Kidney glomerular epithelial cell (primary cell): ENCODE measurements at places on chromosomes 13 and 19.
A peak's percentile ranks its signal among the peaks of the same experiment; 100 is the strongest.

- no peak for DNase-seq
These were observed 1774.6 kb upstream of the PCDH20 start for GRCh38 chr13:63190219-63190618.

DNA sequence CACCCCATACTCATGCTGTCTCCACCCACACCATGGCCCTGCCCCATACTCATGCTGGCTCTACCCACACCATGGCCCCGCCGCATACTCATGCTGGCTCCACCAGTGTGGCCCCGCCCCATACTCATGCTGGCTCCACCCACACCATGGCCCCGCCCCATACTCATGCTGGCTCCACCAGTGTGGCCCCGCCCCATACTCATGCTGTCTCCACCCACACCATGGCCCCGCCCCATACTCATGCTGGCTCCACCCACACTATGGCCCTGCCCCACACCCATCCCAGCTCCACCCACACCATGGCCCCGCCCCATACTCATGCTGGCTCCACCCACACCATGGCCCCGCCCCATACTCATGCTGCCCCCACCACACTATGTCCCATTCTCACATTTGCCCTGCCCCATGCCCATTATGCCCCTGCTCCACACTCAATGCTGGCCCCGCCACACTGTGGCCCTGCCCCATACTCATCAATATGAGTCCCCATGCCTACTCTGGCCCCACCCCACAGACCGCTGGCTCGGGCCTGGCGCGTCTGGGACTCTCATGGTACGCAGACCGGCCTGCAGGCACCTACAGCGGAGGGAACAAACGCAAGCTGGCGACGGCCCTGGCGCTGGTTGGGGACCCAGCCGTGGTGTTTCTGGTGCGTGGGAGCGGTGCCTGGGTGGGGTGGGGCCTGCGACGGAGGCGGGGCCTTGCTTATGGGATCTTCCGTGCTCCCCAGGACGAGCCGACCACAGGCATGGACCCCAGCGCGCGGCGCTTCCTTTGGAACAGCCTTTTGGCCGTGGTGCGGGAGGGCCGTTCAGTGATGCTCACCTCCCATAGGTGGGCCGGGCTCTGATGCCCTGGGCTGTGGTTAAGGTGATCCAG, 3.7 kb upstream of the ARHGAP45 start:
- no peak for DNase-seq

DNA sequence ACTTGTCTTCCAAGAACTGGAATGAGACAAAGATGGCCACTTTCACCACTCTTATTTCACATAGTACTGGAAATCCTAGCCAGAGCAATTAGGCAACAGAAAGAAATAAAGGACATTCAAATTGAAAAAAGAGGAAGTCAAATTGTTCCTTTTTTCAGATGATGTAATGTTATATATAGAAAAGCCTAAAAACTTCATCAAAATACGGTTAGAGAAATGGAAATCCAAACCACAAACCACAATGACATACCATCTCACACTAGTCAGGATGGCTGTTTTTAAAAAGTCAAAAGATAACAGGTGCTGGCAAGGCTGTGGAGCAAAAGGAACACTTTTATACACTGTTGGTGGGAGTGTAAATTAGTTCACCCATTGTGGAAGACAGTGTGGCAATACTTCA, 113.3 kb upstream of the SPRY2 start:
- DNase-seq, result no peak

DNA sequence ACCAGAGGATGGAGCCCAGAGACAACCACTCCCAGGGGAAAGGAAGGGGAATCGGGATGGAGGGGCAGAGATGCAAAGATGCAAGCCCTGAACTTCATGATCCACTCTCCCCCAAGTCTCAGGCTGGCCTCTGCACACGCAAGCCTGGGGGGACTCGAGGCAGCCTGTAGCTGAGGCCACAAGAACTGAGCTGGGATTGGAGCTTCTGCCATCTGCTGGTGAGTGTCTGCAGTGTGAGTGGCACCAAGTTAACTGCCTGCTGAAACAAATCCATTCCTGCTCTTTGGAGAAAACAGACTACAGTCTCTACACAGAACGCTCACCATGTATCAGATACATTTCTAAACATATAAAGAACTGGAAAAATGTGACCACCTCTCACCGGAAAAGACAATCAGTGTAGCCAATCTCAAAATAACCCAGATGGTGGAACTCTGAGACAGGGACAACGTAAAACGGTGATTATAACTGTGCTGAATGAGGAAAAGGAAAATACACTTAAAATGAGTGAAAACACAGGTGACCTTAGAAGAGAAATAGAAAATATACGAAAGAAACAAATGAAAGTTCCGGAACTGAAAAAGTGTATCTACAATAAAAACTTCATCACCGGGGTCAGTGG, 62.1 kb downstream of the KLF2 start:
- no peak for DNase-seq

DNA sequence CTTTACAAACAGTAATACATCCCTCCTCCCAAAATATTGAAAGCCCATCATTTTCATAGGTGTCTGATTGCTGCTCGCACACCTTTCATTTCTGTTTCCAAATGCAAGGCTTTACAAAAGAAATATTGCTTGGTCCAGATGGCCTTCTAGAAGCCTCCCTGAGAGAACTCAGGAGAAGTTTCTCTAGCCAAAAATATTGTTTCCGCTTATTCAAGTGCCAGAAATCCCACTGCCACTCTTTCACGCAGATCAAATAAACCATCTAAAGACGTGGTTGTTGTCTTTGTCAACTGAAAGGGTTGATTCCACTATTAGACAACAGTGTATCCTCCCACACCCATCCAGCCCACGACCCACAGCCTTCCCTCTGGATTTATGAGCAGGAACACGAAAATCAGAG, 96.2 kb downstream of the ZIC5 start:
- no peak for DNase-seq

DNA sequence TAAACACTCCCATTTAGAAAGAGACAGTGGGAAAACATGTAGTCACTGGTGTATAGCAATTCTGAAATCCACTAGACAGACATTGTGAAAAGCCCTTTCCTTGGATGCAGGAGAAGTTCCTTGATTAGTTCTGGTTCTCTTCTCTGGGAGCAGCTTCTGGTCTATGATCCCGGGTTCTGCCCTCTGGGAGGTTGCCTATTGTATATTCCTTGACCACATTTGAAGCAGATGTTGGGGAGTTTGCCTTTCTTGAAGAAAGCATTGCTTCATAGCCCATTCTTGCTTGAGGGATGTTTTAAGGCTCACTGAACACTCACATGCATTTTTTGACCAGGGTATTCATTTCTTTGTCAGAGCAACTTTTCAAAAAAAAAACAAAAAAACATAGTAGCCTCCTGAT, 211.9 kb downstream of the NDFIP2 start:
- DNase-seq, result peak; percentile 85

GRCh38 chr19:33390101-33390907, 16.8 kb downstream of the CEBPG start:
- DNase-seq, result no peak

GRCh38 chr13:52850396-52851136, 2.1 kb upstream of the PCDH8 start:
- peak; percentile 28 for DNase-seq

DNA sequence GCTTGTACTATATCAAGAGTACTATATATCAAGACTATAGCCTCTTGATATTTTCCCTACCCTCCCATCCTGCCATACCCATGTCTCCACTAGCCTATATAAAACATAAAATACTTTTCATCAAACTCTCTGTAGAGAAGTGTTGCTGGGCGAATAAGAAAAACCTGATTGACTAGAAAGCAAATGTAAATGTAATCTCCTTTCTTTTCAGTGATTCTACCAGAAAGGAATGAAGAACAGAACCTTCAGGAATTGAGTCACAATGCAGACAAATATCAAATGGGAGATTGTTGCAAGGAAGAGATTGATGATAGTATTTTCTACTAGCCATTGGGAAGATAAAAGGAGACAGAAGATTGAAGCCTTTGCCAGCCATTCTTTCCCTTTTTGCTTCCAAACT, 89.2 kb downstream of the KCNRG start:
- DNase-seq, result peak; percentile 8

GRCh38 chr13:113792886-113793717, 34.1 kb downstream of the TMEM255B start:
- DNase-seq, result no peak

GRCh38 chr19:32831611-32832010, 38.0 kb downstream of the SLC7A9 start:
- no peak for DNase-seq

GRCh38 chr19:52689843-52690368, 44.9 kb downstream of the ZNF611 start:
- DNase-seq, result no peak

DNA sequence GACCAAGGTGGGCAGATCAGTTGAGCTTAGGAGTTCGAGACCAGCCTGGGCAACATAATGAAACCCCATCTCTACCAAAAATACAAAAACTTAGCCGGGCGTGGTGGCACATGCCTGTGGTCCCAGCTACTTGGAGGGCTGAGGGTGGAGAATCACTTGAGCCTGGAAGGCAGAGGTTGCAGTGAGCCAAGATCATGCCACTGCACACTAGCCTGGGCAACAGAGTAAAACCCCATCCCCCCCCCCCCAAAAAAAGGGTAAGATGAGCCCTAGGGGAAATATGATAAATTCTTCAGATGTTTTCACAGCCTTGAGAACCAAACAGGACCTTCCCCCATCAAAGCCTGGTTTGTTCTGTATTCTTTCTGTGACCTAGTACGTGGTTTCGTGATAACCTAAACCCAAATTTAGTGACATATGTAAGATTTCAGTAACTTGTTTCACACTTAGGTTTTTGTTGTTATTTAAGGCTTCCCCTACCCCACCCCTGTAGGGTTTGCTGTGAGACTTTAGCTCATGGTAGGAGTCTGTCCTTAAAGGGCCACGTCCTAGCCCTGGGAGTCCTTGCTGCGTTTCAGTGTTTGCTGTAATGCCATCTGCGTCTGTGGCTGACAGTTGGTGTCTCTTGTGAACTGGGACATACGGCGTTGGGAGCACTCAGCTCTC, 49.6 kb downstream of the MYO9B start:
- no peak for DNase-seq

GRCh38 chr13:34376483-34376882, 558.5 kb downstream of the RFC3 start:
- DNase-seq, result no peak

GRCh38 chr19:20611866-20612265, 46.3 kb upstream of the ZNF737 start:
- DNase-seq, result no peak

GRCh38 chr13:46057256-46058015, 4.9 kb upstream of the ZC3H13 start:
- DNase-seq, result no peak

GRCh38 chr19:14502334-14503092, 6.6 kb upstream of the GIPC1 start:
- no peak for DNase-seq

- DNase-seq, result peak; percentile 59
These were observed 64.2 kb downstream of the CRYL1 start for GRCh38 chr13:20461481-20461859.

GRCh38 chr13:92379371-92379770, 847.2 kb upstream of the GPC6 start:
- no peak for DNase-seq

DNA sequence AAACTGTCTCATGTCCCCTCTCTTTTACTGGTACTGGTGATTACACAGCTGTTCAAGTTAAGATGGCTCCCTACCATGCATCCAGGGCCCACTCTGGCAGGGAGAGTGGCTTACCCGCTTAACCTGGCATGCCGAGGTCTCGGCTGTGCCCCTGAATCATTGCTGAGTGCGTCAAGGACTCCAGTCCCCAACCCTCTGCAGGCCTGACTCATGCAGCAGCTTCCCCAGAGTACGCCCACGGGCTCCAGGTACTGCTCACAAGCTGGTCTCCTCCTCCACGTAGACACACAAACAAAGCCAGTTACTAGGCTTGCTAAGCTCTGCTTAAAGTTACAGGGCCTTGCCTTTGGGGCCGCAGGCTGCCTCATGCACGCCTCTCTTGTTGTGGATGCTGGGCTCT, 447.4 kb downstream of the COG6 start:
- peak; percentile 94 for DNase-seq

DNA sequence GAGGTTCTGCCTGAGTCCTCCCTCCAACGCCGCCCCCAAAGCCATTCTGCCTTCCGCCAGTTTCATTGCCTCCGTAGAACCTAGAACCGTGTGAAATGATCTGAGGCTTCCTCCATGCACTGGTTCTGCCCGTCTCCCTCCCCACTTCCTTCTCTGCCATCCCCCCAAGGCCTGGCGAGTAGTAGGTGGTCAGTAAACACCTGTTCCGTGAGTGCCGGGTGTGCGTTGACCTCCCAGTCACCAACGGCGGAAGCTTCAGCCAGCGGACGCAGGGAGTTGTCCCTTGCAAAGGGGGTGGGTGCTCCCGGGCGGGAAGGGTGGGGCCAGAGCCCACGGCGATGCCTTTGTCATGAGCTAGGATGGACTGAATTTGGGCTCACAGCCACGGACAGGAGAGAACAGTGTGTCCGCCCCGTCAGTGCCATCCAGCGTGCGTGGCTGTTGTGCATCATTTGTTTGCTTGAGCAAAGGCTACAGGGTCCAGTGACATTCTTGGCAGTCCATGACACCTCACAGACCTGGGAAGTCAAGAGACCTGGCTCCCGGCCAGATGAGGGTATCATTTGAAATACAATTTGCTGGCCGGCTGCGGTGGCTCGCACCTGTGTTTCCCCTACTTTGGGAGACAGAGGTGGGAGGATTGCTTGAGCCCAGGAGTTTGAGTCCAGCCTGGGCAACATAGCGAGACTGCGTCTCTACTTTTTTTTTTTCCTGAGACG, 43.1 kb downstream of the NFIC start:
- DNase-seq, result no peak

- peak; percentile 68 for DNase-seq
These were observed 41.9 kb upstream of the POSTN start for GRCh38 chr13:37640499-37640898.

DNA sequence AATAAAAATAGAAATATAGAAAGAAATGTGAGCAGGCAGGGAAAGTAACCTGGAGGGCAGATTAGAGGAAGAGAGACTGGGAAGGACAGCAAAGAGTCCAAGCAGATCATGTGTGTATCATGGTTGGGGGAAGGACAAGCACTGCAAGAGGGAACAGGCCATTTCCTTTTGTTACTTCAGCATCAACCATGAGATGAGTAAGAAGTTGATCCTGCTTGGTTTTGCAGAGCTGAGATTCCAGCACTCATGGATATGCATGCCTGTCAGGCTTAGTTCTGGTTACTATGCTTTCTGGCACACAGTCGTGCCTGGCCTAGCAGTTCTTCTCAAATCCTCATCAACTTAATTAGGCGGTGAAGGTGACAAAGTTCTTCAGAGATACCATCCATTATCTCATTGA, 18.1 kb downstream of the NALCN start:
- peak; percentile 9 for DNase-seq
